NCI-H69 (cell line): ENCODE measurements at places on chromosomes 11 and 22.

GRCh38 chr11:65182258-65183170 lies 786 bp downstream of the CAPN1 start:
- peak; percentile 83 for DNase-seq

- DNase-seq = peak; percentile 90
These were observed at the start of gene DAGLA for GRCh38 chr11:61679893-61680621. TSS of gene DAGLA (plus strand) at chr11:61680391. CDS start at chr11:61720156, 39,765 bp downstream.

- DNase-seq = peak; percentile 67
These were observed 147.1 kb downstream of the CADM1 start for GRCh38 chr11:115357066-115357465.

- DNase-seq = peak; percentile 79
These were observed 33.8 kb downstream of the ZNF202 start for GRCh38 chr11:123707606-123708205.

GRCh38 chr22:24231706-24232105 lies 13.2 kb downstream of the GGT5 start:
- no peak for DNase-seq
